ENCODE measurements at places on chromosomes 4 and X.

- no peak for DNase-seq
These were observed 181.4 kb upstream of the HCCS start for GRCh38 chrX:10929747-10930146.

DNA sequence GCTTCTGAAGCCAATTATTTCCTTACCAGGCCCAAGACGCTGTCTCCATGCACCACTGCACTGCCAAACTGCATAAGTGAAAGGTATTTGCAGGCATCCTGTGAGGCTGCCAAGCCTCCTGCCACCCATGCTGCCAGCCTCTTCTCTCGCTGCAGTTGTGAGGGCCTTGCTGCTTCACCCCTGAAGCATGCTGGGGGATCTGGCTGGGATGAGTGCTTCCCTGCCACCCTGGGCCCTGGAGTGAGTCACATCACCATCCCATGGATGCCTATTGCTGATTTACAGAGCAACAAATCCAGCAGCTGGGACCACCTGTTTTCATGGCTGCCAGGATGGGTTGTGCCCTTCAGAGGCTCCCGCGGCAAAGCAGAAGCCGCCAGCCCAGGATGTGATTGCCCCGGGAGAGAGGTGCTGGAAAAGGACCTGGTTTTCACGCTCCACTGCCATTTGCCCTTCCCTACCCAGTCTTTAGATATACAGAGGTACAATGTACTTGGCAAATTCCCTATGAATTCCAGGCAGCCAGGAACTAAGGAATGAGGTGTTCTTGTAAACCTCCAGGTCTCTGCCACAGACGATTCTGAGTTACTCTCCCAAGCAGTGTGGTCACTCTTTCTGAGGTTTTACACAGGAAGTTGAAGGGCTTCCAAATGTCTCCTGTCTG lies 41.5 kb upstream of the PTCHD1 start:
- no peak for DNase-seq

- DNase-seq = no peak
These were observed 136.2 kb upstream of the RPS6KA3 start for GRCh38 chrX:20402956-20403355.

DNA sequence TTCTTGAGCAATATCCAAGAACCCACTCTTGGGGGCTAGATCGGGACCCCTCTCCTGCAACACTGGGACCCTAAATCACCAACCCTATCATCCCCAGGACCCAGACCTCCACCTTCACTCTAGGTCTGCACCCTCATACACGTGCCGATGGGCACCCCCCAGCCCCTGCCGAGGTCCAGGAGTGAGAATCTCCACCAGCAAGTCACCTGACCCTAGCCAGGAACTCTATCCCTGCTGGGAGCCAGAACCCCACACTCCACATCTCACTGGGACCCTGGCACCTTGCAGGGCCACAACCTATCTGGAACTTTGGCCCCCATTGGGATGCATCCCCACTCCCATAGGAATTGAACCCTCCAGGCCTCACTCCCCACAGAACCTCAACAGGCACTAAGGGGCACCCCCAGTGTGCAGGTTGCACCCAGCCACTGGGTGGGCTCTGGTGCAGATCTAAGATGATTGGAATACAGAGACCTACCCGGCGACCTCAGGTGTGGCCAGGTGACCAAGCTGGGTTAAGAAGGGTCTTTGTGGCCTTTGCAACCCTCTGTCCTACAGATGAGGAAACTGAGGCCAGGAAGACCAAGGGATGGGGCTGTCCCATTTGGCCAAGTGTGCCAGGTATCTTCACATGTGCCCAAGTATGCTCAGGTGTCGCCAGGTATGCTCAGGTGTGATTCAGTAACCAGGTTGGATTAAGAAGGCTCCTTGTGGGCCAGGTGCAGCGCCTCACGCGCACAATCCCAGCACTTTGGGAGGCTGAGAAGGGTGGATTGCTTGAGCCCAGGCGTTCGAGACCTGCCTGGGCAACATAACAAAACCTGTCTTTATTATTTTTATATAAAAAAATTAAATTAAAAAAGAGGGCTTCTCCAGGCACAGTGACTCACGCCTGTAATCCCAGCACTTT lies 3.1 kb upstream of the DHRSX start:
- no peak for DNase-seq

DNA sequence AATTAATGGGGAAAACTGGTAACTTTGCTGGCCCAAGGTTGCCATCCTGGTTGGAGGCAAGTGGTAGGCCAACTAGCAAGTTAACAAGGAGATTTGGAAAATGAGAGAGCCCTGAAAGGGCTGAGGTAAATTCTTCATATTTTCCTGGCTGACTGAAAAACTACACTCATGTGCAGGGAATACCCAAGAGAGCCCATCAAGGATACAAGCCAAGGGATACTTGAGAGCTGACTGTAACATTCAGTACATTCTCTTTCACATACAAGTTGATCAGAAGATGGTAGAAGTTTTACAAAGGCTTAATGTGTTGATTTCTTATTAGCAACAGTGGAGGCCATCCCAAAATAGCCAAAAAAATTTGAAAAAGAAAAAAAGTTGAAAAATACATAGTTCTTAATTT lies 33.3 kb downstream of the IL2 start:
- DNase-seq = no peak

GRCh38 chr4:17664755-17665154 lies 50.3 kb downstream of the MED28 start:
- DNase-seq = no peak

DNA sequence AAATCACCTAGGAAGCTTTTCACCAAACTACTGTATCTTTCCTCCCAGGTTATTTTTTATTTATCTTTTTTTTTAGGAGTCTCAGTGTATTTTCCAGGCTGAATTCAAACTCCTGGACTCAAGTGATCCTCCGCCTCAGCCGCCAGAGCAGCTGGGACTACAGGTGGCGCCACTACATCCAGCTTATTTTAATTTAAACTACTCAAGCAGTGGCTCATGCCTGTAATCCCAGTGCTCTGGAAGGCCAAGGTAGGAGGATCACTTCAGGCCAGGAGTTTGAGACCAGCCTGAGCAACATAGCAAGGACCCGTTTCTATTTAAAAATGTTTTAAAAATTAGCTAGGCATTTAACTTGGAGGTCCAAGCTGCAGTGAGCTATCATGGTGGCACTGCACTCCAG lies 37.8 kb downstream of the LEF1 start:
- DNase-seq = no peak

DNA sequence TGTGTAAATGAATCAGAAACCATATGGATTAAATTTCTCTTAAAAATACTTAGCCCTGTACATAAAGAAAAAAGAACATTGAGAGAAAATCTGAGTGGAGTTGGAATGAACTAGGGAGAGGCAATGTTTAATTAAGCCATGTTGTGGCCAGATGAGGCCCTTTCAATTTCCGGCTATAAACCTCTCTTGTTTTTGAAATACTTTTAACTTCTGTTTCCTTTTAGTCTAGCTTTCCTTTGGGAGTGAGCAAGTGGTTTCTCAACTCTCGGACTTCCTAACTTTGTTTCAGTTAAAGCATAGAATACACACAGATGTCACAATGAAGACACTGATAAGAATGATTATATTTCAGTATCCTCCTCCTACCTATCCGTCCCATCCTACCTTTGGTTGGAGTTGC lies 197.2 kb downstream of the ARHGAP24 start:
- DNase-seq = no peak

- DNase-seq = no peak
These were observed 37.0 kb downstream of the NPY5R start for GRCh38 chr4:163380703-163381102.

GRCh38 chrX:144819406-144819805 lies 427.9 kb upstream of the SPANXN1 start:
- DNase-seq = no peak
